Stimulated activated CD4-positive, alpha-beta T cell treated with anti-CD3 and anti-CD28 coated beads, Interleukin-4, amount 100 ng/mL, for 4 hours (primary cell): ENCODE measurements at places on chromosomes 16 and 17.

DNA sequence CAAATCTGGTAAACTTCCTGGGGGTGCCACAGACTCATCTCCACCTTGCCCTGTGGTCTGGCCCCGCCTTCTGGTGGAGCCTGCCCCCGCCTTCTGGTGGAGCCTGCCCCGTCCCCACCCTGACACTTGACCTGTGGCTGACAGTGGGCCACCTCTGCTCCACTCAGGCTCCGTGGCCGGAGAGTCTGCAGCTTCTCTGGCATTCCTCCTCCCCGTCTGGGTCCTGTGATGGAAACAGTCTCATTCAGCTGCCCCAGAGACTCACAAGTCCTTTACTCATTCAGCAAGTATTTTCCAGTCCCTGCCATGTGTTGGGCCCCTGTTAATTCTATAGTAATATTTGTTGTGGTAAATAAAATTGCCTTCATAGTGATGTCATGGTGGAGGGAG lies 21.0 kb upstream of the G6PC1 start:
- DNase-seq = no peak

- no peak for DNase-seq
Observed at GRCh38 chr17:2151358-2152033, 96.6 kb downstream of the HIC1 start.

- no peak for DNase-seq
Observed at GRCh38 chr16:47284999-47285398, 141.3 kb upstream of the NETO2 start.

DNA sequence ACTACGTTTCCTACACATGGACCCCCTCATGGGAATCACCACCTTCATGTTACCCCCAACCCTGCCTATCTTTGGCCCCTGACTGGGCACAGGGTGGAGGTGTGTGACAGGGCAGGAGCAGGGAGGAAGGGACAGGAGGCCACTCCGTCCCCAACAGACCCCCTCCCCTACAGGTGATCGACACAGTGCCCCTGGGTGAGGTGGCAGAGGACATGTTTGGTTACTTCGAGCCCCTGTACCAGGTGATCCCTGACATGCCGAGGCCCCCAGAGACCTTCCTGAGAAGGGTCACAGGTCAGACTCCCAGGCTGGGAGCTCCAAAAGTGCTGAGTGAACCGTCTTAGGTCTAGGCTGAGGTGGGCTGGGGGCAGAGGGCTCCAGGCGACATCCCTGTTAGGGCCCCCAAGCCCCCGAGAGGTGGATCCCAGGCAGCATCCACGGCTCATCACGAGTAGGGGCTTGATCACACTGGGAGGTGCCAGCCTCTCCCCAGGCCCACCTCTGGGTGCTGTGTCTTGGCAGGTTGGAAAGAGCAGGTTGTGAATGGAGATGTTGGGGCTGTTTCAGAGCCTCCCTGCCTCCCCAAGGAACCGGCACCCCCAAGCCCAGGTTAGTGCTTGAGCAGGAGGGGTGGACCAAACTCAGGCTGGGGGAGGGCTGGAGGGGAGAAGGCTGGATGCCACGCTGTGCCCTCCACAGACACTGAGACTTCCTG lies 1.5 kb downstream of the ACBD4 start:
- DNase-seq = no peak

DNA sequence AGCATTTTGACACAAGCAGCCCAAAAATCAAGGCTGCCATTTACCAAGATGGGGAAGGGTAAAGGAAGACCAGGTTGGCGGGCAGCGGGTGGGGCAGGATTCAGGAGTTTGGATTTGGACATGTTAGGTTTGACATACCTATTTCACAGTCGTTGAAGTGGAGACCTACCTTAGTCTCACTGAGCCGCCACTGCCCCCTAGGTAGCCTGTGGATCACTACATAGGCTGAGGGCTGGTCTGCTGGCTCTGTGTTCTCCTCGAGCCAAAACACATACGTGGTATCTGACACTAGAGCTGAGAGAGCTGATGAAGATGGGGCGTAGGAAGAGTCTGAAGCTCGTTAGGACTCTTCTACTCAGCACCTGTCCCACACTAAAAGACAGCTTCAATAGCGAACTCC lies 115.1 kb downstream of the HIC1 start:
- DNase-seq = no peak

GRCh38 chr16:4802659-4803287 lies 340 bp upstream of the ROGDI start:
- peak; percentile 90 for DNase-seq

GRCh38 chr17:14581186-14581830 lies 280.4 kb downstream of the HS3ST3B1 start:
- DNase-seq = no peak

- no peak for DNase-seq
Observed at GRCh38 chr16:76970745-76971099, 220.3 kb upstream of the MON1B start.

DNA sequence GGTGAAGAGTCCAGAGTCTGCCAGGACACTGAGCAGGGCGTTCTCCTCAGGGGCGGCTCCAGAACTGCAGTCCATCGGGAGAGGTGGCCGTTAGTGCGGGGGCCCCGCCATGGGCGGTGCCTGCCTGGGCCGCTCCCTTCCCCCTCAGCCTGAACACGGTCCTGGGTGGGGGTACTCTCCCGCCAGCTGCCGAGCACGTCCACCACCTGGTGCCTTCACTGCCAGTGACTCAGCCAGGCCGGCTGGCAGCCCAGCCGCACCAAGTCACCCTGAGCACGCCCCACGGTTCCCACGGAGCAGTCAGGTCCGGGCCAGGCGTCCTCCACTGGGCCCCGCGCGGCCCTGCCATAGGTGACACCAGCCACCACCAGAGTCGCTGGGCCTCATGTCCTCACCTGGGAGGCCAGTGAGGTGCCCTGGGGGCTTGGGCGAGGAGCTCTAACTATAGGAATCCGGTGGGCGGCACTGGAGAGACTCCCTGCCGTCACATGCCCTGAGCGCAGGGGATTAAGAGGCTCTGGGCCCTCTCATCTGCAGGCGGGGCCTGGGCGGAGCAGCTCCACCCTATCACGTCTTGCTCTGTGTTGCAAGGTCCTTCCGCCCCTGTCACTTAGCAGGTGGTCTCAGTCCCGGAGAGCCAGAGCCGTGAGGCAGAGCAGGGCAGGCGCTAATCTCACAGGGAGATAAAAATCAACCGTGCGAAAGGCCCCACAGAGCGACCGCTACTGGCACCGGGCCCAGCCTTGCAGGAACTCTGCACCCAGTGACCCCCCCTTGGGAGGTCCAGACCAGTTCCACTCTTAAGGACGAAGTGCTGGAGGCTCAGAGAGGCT lies 14.3 kb downstream of the PIEZO1 start:
- DNase-seq = no peak

DNA sequence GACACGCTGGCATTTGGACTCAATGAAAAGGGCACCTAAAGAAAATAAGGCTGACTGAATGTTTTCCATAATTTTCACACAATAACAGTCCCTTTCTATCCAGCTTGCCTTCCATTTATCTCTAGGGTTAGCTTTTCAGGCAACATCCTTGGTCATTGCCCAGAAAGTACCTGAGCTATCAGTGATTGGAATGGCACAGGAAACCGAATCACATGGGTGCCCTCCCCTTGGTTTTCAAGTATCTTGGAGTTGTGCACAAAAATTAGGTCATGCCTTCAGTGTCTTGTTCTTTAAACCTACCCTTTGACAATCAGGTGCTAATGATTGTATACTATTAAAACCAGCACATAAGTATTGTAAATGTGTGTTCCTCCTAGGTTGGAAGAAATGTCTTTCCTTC lies 3.3 kb upstream of the VPS4A start:
- no peak for DNase-seq

- DNase-seq = no peak
Observed at GRCh38 chr17:30234296-30234695, 1.2 kb downstream of the SLC6A4 start.

- no peak for DNase-seq
Observed at GRCh38 chr17:44738214-44738906, 20.4 kb upstream of the ADAM11 start.

DNA sequence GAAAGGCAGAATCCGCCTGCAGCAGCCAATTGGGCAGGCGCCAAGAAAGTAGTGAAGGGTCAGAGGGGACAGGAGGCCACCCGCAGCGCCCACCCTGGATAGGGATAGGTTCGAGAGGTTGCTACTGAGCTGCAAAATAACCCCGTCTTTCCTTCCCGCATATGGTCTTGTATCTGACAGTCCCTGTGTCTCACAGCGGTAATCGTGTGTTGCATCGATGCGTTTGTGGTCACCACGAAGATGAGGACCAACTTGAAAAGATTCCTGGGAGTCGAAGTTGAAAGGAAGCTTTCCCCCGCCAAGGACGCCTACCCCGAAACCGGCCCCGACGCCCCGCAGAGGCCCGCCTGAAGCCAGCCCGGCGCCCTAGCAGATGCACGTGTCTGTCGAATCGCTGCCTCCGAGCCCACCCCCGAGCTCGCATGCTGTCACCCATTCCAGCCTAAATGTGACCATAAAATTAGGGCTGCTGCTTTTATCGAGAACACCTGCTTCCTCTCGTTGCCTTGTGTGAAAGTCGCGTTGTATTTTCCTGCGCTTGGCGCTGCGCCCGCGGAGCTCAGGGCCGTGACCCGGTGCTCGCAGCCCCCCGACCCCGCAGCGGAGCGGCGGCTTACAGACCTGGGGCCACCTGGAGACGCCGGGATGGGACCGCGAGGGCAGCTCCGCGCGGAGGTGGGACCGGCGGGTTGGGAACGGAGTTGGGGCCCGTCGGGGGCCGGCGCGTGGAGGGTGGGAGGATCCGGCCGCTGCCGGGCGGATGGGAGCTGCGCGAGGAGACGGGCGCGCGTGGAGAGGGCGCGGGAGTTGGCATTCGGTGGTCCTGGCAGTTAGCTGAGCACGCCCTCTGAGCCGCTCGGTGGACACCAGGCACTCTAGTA lies at the start of gene CMTM2:
TSS of gene CMTM2 (plus strand) at position 813 of the 881 bp plus-strand sequence. CDS start 145 bp downstream, outside the sequence.
- peak; percentile 7 for DNase-seq

GRCh38 chr17:27532269-27533263 lies 76.3 kb downstream of the KSR1 start:
- no peak for DNase-seq

- no peak for DNase-seq
Observed at GRCh38 chr16:6248199-6248598, 1084.4 kb upstream of the RBFOX1 start.

GRCh38 chr17:72839131-72839725 lies 253.3 kb downstream of the SLC39A11 start:
- DNase-seq = no peak

- DNase-seq = no peak
Observed at GRCh38 chr16:10040136-10041080, 141.8 kb downstream of the GRIN2A start.

GRCh38 chr16:27417047-27417671 lies 15.2 kb downstream of the IL21R start:
- DNase-seq = no peak

DNA sequence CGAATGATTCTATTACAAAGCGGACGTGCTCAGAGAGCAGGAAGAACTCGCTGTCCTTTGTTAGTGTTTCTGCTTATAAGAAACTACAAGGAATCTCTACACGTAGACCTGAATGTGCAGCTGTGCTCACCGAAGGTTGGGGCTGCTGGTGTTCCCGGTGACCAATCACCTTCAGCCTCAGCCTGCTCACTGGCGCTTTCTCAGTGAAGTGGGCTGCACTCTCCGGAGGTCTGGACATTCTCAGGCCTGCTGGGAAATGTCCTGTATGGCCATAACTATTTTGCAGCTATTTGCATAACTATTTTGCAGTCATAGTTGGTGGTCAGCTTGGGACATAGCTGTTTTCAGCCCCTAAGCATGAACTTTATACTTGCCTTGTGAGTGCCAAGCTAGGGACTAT lies 9.7 kb upstream of the CIAO3 start:
- no peak for DNase-seq

GRCh38 chr16:89026121-89026612 lies 49.2 kb upstream of the CBFA2T3 start:
- peak; percentile 11 for DNase-seq

DNA sequence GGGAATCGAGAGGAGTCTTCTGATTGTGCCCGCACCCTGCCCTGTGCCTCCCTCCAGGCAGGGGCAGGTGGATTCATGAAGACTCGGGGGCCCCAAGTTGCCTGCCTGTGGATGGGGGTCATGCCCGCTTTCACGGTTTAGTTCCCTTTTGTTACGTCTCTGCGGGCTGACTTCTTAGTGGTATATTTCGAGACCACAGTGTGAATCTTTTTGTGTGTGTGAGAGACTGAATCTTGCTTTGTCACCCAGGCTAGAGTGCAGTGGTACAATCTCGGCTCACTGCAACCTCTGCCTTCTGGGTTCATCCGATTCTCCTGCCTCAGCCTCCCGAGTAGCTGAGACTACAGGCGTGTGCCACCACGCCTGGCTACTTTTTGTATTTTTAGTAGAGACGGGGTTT lies 18.1 kb upstream of the RNF213 start:
- DNase-seq = no peak

- DNase-seq = no peak
Observed at GRCh38 chr17:31216031-31216751, 80.8 kb downstream of the OMG start.

DNA sequence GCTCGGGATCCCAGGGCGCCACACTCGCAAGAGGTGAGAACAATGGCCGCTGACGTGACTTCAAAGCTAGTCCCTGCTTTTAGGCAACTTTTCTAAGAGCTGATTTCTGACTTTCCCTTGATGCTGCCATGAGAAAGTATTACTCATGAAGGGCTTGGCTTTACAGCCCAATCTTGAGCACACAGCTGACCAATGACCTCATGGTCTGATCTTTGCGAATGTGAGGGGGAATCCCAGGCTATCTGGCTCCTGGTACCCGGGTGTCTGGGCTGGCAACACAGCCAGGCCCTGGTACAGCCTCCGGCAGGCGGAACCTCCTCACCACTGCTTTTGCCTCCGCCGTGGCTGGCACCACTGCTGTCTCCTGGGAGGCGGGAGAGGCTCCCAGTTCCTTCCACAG lies 17.5 kb downstream of the NDUFAF8 start:
- no peak for DNase-seq

GRCh38 chr17:82278786-82279391 lies 5.4 kb upstream of the CSNK1D start:
- DNase-seq = no peak

GRCh38 chr17:49707246-49707607 lies 537 bp downstream of the SLC35B1 start:
- DNase-seq = no peak

- DNase-seq = peak; percentile 79
Observed at GRCh38 chr17:78343543-78344201, 16.2 kb downstream of the SOCS3 start.

DNA sequence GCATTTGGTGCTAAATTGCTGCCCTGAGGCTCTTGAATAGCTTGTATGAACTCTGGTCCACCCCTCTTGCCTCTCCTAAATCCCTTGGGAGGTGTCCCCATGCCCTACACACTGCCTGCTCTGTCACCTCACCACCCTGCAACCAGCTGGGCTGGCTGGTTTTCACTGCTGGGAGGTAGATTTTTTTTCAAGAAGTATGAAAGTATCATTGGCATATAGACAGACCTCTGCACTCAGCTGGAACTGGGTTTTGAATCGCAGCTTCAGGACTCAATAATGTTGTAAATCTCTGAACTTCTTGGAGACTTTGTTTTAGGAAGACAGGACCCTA lies 184.9 kb downstream of the MSI2 start:
- DNase-seq = no peak

GRCh38 chr17:63995626-63996025 lies 2.5 kb upstream of the PRR29 start:
- no peak for DNase-seq
